T-helper 22 cell (primary cell): ENCODE measurements at places on chromosomes 6 and 20.

- no peak for DNase-seq
Measured at GRCh38 chr6:137309078-137309762, 90.0 kb upstream of the IFNGR1 start.

DNA sequence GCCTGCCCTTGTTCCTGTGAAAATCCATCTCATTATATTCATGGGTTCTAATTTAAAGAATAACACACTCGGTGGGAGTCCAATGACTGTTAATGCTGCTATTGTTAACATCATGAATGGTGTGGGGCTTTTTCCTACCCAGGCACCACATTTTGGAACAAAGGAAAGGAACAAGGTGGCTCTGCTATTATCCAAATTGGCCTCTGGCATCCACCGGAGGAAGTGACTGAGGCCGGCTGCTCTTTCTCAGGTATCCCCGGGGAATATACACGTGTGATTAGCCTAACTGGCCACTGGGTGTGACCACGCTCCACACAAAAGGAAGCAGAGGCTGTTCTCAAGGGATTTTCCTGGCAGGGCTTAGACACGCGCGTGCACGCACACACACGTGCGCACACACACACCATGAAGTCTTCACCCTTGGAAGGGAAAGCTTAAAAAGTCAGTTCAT is 601.2 kb upstream of the ARID1B start:
- no peak for DNase-seq

DNA sequence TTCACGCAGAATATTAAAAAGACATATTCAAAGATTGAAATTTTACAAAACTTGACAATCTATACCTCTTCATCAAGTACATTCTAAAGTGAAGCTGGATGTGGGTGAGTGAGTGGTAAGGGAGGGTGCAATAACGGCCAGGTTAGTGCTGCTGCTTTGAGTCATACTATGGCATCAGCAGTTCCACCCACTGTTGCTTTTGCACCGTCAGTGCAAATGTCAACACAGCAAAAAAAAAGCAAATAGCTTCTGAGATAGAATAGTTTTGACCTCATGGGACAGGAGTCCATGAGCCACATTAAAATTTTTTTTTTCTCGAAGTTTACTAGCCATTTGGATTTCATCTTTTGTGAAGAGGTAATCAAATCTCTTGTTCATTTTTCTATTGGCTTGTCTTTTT is 31.8 kb downstream of the PSMF1 start:
- no peak for DNase-seq

- no peak for DNase-seq
Measured at GRCh38 chr20:35059110-35059509, 33.5 kb downstream of the TRPC4AP start.

DNA sequence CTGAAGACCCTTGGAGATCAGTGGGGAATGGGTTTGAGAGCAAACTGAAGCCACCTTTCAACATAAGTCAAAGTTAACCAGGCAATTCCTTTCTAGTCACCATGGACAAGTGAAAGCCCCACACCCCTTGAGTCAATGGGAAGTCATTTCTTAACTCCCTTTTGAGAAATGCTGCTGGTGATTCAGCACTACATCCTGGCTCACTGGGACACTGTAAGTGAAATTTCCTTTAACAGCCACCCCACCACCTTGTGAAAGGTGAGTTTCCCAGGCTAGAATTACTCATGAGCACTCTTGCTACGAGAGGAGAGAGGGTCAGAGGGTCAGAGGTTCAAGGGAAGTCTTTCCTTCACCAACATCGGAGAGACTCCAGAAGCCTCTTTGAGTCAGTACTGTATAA is 93.3 kb upstream of the MARCKS start:
- DNase-seq: no peak
